ENCODE measurements at places on chromosomes 7 and 10.

DNA sequence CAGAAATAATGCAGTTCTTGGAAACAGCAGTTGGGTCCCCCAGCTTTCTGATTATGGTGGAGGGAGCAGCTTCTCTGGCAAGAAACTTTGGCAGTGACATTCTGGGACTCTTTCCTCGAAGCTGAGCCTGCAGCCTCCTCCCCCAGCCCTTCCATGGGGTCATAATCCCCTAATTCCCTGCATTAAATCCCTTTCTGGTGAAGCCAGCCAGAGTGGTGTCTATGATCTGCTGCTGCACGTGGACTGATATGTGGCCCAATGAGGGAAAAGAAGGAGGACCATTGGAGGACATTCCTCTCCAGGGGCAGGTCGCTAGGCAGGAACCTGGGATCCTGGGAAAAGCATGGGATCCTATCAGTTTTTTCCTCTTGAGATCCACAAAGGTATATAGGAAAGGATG lies 470.5 kb downstream of the RPS24 start:
- no peak for DNase-seq

GRCh38 chr7:112743811-112744210 lies 46.4 kb downstream of the TMEM168 start:
- DNase-seq = no peak

DNA sequence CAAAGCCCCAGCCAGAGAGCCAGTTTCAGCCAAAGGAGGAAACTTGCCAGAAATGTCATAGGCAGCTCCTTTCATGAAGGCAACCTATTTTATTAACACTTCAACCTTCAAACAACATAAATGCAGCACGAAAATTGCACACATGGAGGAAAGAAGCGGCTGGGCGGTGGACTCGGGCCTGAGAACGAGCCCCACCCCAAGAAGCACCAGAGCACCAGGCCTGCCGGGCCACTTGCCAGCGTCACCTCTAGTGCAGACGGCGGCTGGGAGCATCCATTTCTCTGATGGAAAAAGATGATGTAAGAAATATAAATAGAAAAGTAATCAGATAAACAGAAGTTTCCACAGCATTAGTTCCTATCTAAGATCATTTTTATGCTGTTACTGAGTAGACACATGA lies 100.0 kb downstream of the TCERG1L start:
- no peak for DNase-seq

DNA sequence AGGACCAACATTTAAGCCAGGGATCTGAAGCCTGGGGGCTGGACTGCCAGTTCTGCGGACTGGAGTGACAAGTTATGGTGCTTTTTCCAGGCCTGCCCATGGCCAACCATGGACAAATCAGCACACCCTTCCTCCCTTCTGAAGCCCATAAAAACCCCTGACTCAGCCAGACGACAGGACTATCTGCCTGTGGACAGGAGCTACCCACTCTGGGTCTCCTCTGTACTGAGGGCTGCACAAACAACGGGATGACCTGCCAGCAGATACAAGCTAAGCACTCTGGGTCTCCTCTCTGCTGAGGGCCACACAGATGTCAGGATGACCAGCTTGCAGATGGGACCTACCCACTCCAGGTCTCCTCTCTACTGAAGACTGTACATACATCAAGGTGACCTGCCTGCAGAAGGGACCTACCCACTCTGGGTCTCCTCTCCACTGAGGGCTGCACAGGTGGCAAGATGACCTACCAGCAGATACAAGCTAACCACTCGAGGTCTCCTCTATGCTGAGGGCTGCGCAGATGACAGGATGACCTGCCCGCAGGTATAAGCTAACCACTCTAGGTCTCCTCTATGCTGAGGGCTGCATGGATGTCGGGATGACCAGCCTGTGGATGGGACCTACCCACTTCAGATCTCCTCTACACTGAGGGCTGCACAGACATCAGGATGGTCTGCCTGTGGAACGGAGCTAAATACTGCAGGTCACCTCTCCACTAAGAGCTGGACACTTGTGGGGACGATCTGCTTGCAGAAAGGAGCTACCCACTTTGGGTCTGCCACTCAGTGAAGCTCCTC lies 110.1 kb upstream of the GPR22 start:
- no peak for DNase-seq

- no peak for DNase-seq
These were observed 696.4 kb downstream of the INHBA start for GRCh38 chr7:41006306-41006995.

Data from stimulated activated CD4-positive, alpha-beta T cell treated with anti-CD3 and anti-CD28 coated beads, Interleukin-2, amount 100 ng/mL, for 4 hours (primary cell).